HuH-7.5 (cell line): ENCODE measurements at places on chromosomes 11 and 22.

DNA sequence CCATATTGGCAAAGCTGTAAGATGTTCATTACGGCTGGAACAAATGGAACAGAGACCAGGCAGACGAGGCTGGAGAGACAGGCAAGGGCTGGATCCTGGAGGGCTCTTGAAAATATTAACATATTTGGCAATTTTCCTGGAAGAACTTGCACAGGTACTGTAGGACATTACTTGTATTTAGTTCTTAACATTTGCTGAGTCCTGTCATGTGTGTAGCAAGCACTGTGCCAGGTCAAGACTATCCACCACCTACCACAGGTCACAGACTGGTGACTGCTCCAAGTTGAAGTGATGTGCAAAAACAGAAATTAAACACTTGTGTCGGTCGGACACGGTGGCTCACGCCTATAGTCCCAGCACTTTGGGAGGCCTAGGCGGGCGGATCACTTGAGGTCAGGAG lies 58.7 kb upstream of the TNRC6B start:
- no peak for DNase-seq

DNA sequence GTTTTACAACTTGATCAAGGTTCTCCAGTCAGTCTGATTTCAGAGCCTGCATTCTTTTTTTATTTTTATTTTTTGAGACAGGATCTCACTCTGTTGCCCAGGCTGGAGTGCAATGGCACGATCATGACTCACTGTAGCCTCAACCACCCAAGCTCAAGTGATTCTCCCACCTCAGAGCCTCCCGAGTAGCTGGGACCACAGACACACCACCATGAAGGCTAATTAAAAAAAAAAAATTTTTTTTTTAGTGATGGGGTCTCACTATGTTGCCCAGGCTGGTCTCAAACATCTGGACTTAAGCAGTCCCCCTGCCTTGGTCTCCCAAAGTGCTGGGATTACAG lies 117.2 kb upstream of the NAV2 start:
- DNase-seq, result no peak

- no peak for DNase-seq
Observed at GRCh38 chr11:83728281-83728680, 442.1 kb upstream of the CCDC90B start.

DNA sequence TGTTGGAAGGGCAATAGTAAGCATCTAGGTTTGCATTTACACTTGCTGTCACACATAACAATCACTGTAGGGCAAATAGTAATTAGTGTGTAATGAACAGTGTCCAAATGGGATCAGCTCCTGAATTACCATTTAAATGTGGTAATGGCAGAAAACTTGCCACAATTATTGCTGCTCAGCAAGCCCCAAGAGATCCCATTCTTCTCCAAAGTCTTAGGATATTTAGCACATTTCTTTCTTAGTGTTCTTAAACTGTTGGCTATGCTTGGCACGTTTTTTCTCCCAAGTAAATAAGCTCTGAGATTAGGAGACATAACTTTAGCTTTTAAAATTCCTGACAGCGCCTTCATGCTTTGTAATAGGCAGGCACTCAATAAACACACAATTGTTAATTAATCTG lies 1037.0 kb downstream of the DLG2 start:
- DNase-seq, result no peak

GRCh38 chr11:46002189-46002588 lies 79.7 kb downstream of the LARGE2 start:
- no peak for DNase-seq

DNA sequence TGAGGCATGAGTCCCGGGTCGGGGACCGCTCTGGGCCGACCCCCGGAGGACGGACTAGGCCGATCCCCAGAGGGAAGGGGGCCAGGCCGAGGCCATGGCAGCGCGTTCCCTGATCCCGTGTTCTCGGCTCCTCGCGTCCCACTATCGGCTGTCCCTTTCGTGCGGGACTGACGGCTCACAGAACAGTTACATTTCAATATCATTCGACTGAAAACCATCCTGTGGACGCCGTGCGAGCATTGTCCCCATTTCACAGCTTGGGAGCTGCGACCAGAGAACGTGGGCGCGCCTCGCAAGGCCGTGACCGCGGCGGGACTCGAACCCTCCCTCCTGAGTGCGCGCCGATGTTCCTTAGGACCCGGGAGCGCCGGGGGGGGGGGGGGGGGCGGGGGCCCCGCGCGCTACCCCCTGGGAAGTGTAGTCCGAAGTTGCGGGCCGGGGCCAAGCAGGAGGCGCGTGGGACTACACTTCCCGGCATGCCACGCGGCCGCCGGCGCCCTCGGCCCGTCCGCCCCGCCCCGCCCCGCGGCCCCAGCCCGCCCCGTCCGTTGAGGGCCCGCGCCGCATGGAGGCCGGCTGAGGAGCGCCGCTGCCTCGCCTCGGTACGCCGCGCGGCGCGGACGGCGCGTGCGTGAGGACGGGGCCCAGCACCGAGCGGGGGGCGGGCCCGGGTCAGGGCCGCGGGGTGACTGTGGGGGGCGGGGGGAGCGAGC lies at the start of gene TRABD:
Gene TRABD, plus strand, starts transcription at position 539 of the 713 bp plus-strand sequence. CDS start 7,148 bp downstream, outside the sequence.
- DNase-seq, result peak; percentile 99

GRCh38 chr22:44721213-44721612 lies 19.2 kb downstream of the PRR5 start:
- DNase-seq, result no peak

DNA sequence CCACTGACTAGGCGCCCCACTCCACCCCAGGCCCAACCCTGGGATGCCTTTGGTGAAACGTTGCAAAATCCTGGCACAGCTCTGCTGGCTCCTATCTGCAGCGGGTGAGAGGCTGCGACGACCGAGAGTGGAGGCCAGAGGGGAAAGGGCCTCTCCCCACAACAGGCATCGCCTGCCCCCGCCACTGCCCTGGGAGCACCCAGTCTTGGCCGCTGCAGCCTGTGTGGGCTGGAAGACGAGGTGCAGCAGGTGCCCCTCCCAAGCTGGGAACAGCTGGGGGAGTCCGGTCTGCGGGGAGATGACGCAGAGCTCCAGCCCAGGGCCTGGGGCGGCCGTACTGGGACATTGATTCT lies 4.2 kb upstream of the PIM3 start:
- DNase-seq, result no peak

DNA sequence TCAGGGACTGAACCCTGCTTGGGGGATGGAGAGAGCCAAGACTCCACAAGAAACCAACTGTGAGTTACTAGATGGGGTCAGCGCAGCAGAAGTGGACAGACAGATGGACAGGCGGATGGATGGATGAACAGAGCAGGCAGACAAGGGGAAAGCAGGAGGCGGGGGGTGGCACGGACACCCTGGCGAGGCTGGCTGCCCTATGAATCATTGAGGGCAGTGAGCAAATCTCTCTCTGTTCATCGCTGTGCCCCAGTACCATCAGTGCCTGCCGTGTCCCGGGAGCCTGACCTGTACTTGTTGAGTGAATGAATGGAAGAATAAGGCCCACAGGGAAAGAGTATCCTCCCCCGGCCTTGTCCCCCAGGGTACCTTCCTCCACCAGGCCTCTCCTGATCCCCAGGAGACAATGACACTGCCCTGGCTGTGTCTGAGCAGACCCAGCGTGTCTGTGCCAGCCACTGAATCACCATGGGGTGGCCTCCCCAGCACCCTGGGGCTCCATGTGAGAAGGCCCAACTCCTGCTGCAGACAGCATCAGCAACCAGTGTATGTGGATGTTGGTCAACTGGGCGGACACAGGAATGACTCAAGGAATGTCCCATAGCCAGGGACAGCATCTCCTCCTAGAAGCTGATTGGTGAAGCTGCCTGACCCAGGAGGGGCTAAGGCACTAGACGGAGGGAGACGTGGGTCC lies 5.1 kb upstream of the KLHL35 start:
- no peak for DNase-seq

DNA sequence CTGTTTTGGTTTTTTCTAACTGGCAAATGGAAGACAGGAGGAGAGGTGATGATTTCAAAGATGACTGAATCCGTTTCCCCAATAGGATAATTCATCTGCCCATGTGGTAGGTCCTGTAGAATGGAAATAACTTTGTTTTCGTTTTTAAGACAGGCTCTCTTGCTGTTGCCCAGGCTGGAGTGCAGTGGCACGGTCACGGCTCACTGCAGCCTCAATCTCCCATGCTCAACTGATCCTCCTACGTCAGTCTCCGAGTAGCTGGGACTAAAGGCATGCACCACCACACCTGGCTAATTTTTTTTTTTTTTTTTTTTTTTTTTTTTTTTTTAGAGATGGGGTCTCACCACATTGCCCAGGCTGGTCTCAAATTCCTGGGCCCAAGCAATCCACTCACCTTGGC lies 77.4 kb upstream of the BIRC3 start:
- DNase-seq, result no peak

GRCh38 chr11:14061721-14062120 lies 99.2 kb downstream of the SPON1 start:
- DNase-seq, result no peak

GRCh38 chr22:35552196-35552842 lies 11.7 kb downstream of the RASD2 start:
- DNase-seq, result no peak

GRCh38 chr11:292211-293121 lies 3.5 kb downstream of the PGGHG start:
- no peak for DNase-seq

DNA sequence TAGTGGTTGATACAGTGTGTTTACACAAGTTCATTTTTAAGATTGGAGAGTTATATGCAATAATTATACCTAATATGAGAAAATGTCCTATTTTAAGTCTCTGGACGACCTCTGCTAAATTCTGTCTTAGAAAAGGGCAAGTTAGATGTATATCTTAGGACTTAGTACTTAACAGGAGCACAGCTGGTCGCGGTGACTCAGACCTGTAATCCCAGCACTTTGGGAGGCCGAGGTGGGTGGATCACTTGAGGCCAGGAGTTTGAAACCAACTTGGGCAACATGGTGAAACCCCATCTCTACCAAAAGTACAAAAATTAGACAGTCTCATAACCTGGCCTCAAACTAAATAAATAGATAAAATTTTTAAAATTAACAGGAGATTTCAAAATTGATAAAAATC lies 27.2 kb downstream of the BSX start:
- DNase-seq, result no peak

- no peak for DNase-seq
Observed at GRCh38 chr22:47295982-47296381, 533.5 kb downstream of the TBC1D22A start.

GRCh38 chr22:48761546-48761945 lies 1066.1 kb downstream of the BRD1 start:
- DNase-seq, result no peak

- DNase-seq, result peak; percentile 42
Observed at GRCh38 chr11:14969901-14970323, 2.2 kb downstream of the CALCA start.

- DNase-seq, result no peak
Observed at GRCh38 chr11:18769802-18770456, 21.7 kb downstream of the PTPN5 start.
